ENCODE measurements at places on chromosomes 6 and 20.

- no peaks in the 10 kb centered on the region for H3K36me3 ChIP-seq
Measured at GRCh38 chr20:49340161-49340966, 62.5 kb upstream of the ZNFX1 start.

DNA sequence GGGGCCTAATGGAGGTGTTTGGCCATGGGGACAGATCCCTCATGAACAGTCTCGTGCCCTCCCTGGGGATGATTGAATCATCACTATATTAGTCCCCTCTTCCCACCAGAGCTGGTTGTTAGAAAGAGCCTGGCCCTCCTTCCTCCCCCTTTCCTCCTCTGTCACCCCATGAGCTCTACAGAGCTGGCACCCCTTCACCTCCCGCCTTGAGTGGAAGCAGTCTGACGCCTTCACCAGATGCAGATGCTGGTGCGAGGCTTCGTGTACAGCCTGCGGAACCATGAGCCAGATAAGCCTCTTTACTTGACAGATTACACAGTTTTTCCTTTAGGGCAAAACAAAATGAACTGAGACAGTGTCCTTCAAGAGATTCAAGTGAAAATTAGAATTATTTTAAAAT lies 74.4 kb upstream of the RIPOR2 start:
- no peaks in the 10 kb centered on the region for H3K27me3 ChIP-seq
- no peak overlapping the region for H3K27ac ChIP-seq
- DNase-seq = no peak
- no peak overlapping the region for H3K4me3 ChIP-seq
- no peaks in the 10 kb centered on the region for H3K36me3 ChIP-seq

GRCh38 chr6:86789779-86790411 lies 147.4 kb upstream of the HTR1E start:
- H3K4me1 ChIP-seq = no peaks in the 10 kb centered on the region
- H3K27ac ChIP-seq = no peak overlapping the region
- H3K4me3 ChIP-seq = no peak overlapping the region
- no peaks in the 10 kb centered on the region for H3K36me3 ChIP-seq
- no peaks in the 10 kb centered on the region for H3K27me3 ChIP-seq

- H3K36me3 ChIP-seq = peaks cover 9% of the 10 kb centered on the region
- H3K4me3 ChIP-seq = peak overlapping the region; percentile 92
- no peaks in the 10 kb centered on the region for H3K27me3 ChIP-seq
- H3K27ac ChIP-seq = peak overlapping the region; percentile 99
Measured at GRCh38 chr6:135053406-135053805, 1.2 kb downstream of the HBS1L start.

- H3K27me3 ChIP-seq = peaks cover 14% of the 10 kb centered on the region
- H3K4me3 ChIP-seq = no peak overlapping the region
- no peak for DNase-seq
Measured at GRCh38 chr6:75213732-75214131, 7.9 kb upstream of the COL12A1 start.

DNA sequence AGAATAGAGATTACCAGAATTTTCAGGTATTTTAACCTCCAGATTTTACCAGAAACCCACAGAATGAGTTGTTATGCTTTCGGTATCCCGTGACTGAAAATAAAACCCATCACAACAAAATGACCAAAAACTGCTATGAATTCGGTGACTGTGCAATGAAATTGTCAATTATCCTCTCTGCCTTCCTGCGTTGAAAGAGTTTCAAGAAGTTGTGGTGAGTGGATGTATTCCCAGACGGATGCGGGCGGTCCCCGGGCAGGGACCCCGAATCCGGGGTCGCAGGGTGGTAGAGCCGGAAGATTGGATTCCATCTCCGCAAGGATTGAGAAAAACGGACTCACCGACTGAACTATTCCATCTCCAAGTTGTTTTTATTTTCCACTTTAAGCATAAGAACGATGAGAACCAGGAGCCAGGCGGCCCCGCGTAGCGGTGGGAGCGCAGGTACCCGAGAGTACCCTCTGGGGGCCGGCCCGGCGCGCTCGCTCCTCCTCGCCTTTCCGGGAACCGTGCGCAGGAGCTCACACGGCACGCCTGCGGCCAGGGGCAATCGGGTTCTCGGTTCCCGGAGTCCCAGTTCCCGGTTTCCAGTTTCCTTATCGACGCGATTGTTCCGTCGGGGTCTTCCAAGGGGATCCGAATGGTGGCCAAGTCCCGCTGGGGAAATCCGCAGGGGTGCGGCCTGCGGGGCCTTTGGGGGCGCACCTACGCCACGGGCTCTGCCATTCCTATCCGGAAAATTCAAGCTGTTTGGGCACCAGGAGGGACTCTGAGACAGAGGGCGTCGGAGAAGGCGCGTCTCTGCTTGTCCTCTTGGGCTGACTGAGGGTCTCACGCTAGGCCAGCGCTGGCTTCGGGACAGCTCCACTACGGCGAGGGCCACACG lies 104.9 kb upstream of the PRDM1 start:
- peaks cover 16% of the 10 kb centered on the region for H3K4me1 ChIP-seq
- H3K27me3 ChIP-seq = peaks cover 73% of the 10 kb centered on the region

DNA sequence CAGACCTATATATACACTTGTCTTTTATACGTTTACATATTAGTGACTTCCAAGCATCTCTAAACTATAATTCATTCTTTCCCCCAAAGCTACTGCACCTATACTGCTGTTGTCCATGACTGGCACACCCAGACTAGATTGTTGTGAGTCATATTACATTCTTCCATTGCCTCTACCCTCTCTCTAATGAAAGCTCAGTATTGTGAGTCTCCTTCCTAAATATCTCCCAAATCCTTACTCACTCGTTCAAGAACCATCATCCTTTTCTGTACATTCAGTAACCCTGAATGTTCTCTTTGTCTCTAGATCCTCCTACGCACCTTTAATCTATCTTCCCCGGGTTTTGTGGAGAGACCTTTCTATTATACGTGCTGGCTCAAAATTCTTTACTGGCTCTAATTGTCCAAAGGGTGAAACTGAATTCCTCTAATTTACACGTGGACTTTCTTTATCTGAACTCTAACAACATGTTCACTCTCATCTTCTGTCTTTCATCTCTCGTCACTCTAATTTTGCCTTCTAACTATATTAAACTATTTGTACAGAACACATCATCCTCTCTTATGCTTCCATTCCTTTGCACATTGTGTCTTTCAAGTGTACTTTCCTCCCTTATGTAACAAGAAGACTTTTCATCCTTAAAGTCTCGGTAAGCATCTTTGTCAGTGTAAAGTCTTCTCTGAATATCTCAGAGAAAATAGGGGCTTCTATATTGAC lies 109.3 kb downstream of the IBTK start:
- H3K36me3 ChIP-seq = no peaks in the 10 kb centered on the region
- H3K27ac ChIP-seq = no peak overlapping the region
- no peak for DNase-seq
- no peaks in the 10 kb centered on the region for H3K27me3 ChIP-seq
- no peak overlapping the region for H3K4me3 ChIP-seq

- no peak for DNase-seq
- H3K4me1 ChIP-seq = peaks cover 4% of the 10 kb centered on the region
- no peak overlapping the region for H3K4me3 ChIP-seq
- 0 out of 2 replicates have a peak, but pooled peaks cover 3% of the 10 kb centered on the region for H3K36me3 ChIP-seq
- H3K27ac ChIP-seq = no peak overlapping the region
- peaks cover 58% of the 10 kb centered on the region for H3K27me3 ChIP-seq
Measured at GRCh38 chr20:61178551-61179071, 73.5 kb upstream of the CDH4 start.

DNA sequence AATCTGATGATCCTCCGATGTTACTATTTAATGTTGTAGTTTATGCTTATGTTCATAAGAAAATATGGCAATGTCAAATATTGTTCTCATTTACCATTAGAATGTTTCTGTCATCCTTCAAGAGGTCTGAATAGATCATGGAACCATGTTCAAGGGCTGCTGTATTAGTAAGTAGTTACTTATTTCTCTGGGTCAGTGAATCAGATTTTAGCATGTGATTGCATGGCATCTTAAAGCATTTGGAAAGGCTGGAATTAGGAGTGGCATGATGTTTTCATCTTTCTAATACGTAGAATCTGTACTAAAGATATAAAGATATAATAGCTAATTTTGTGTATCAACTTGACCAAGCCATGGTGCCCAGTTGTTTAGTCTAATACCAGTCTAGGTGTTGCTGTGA lies 40.5 kb upstream of the NKX2-4 start:
- H3K27me3 ChIP-seq = no peaks in the 10 kb centered on the region
- H3K4me3 ChIP-seq = no peak overlapping the region
- DNase-seq = no peak
- no peaks in the 10 kb centered on the region for H3K36me3 ChIP-seq
- H3K27ac ChIP-seq = no peak overlapping the region

DNA sequence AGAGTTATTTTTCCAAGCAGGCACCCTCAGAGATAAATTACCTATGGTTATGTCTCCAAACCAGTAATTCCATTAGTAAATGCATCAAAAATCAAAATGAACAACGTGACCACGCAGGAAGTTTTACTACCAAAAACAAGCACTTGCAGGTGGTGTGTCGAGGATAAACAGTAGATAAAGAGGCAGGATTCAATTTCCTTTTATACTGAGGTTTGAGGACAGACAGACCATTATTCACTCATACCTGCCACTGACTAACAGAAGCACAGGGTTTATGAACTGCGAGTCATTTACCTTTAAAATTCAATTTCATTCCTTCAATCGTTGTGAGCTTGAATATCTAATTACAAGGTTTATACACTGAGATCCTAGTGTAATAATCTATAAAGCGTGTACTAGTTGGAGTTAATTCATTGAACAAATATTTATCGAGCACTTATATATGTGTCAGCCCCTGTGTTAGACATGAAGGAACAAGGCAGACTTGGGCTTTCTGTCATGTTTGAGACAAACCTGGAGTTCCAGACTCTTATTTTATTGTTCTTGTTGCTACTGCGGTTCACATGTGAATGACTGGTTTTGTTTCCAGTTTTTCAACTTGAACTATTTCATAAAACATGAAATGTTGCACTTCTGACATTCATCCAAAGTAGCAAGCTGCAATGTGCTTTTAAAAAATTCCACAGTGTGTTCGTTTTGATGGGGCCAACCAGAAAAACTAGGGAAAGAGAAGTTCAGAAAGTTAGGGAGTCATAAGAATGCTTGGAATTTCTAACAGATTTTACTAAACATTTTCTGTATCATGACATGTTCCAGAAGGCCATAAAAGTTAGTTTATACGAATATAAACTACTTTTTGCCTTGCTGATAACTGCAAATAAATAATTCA lies 205.6 kb downstream of the UST start:
- H3K27ac ChIP-seq = peak overlapping the region; percentile 71
- H3K4me3 ChIP-seq = no peak overlapping the region
- no peaks in the 10 kb centered on the region for H3K27me3 ChIP-seq
- H3K4me1 ChIP-seq = peaks cover 35% of the 10 kb centered on the region

- no peak for DNase-seq
- peaks cover 14% of the 10 kb centered on the region for H3K4me1 ChIP-seq
- no peaks in the 10 kb centered on the region for H3K36me3 ChIP-seq
- no peaks in the 10 kb centered on the region for H3K27me3 ChIP-seq
- H3K27ac ChIP-seq = no peak overlapping the region
Measured at GRCh38 chr6:24825130-24825630, 26.5 kb upstream of the ARMH2 start.

- H3K36me3 ChIP-seq = no peaks in the 10 kb centered on the region
- H3K4me3 ChIP-seq = no peak overlapping the region
- no peak for DNase-seq
- no peaks in the 10 kb centered on the region for H3K4me1 ChIP-seq
Measured at GRCh38 chr6:3569816-3570215, 113.0 kb upstream of the SLC22A23 start.

Measured in WTC11 (cell line).